ENCODE measurements at places on chromosomes 7 and 10.

- DNase-seq, result no peak
These were observed 6.9 kb downstream of the PIK3CG start for GRCh38 chr7:106871793-106872571.

- DNase-seq, result no peak
These were observed 6.5 kb downstream of the AHR start for GRCh38 chr7:17304926-17305325.

GRCh38 chr7:129824291-129825208, 128.2 kb downstream of the UBE2H start:
- peak; percentile 42 for DNase-seq

- no peak for DNase-seq
These were observed 73.2 kb downstream of the AMZ1 start for GRCh38 chr7:2761131-2761624.

DNA sequence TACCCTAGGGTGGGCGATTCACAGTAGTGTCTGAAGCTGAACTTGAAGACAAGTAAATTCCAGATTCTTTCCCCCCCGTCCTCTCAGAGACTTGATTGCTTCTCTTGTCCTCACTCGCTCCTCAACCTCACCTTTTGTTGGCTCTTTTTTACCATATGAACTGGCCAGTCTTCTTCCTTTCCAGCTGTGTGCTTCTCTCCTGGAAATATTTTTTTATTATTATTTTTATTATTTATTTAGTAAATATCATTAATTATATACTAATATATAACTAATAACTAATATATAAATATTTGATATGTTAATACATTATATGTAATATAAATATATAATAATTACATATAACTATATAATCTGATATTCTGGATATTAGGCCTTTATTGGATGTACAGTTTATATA, 484.3 kb downstream of the GALNT17 start:
- no peak for DNase-seq

GRCh38 chr7:108311446-108312168, 144.6 kb downstream of the NRCAM start:
- no peak for DNase-seq

DNA sequence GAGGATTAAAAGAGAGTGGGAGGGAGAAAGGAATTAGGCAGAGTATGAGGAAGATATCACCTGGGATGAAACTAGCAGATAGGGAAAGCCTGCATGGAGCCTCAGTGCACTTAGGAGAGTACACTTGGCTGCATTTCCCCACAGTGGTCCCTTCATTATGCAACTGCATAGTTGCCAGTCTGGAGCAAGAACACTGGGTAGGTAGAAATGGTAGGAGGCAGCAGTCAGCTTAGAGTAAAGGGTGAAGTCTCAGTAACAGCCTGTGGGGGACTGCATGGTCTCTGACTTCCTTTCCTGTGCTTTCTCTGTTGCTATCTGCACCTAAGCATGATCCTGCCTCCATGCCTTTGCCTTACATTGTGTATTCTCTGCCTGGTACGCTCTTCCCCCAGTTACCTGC, 14.0 kb upstream of the PCGF5 start:
- DNase-seq, result no peak

GRCh38 chr10:4344492-4344994, 481.5 kb upstream of the AKR1E2 start:
- no peak for DNase-seq

- no peak for DNase-seq
These were observed 8.0 kb downstream of the SAR1A start for GRCh38 chr10:70162151-70162891.

GRCh38 chr10:7277867-7278266, 133.0 kb downstream of the SFMBT2 start:
- DNase-seq, result no peak

GRCh38 chr10:17368708-17369272, 85.6 kb downstream of the ST8SIA6 start:
- no peak for DNase-seq

- no peak for DNase-seq
These were observed 339.1 kb downstream of the HGF start for GRCh38 chr7:81430761-81431160.

- no peak for DNase-seq
These were observed 9.8 kb upstream of the TAX1BP1 start for GRCh38 chr7:27730112-27730511.

GRCh38 chr10:28273343-28273742, 29.5 kb downstream of the MPP7 start:
- no peak for DNase-seq

- no peak for DNase-seq
These were observed 1.1 kb upstream of the EIF4H start for GRCh38 chr7:74173074-74173473.
